ENCODE measurements at places on chromosomes 3 and 15.

DNA sequence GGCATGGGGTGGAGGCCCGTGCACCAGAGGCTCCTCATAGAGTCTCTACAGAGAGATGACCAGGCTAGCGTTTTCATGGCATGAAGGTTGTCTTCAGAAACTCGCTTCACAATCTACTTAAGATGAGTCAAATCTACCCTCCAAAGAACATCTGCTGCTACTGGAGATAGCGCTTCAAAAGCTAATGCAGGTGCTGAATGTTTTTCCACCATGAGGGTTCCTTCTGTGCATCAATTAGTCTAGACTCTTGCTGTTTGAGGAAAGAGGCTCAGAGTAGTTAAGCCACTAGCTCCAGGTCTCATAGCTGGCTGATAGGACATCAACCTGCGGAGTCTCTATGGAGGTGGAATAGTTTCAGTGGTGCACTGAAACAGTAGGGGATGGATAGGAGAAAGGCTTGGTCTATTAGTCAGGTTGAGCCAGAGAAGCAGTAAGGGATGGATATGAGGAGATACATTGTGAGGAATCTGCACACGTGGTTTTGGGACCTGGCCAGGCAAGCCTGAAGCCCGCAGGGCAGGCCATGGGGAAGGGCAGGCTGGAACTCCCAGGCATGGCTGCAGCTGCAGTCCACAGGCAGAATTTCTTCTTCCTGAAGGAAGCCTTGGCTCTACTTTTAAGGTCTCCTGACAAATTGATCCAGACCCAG is 117.5 kb downstream of the APBA2 start:
- no peak for DNase-seq

DNA sequence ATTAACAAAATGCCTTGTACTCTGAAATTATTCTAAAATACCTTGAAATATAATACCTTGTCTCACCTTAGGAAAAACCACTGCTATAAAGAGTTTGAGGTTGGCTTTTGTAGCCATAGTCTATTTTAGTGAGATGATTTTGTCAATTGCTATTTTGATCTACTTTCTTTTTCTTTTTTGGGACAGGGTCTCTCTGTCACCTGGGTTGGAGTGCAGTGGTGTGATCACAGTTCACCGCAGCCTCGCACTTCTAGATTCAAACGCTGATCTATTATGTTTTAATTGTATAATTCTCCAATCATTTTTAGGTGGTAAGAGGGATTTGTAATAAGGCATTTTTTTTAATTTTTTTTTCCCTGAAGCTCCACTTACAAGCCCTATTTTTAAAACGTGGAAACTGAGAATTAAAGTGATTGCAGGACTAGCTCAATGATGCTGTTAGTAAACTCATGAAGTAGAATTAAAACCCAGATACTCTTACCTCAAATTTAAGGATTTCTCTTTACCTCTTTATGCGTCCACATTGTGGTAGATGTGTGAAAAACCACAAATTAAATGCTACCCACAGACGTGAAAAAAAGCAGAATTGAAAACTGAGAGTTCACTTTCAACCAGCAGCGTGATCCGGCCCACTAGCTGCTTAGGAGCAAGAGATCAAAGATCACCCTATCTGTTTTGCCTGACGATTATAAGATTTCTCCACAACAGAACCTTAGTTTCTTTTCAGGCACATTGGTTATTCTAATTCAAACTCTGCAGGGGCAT is 384.2 kb downstream of the CGGBP1 start:
- no peak for DNase-seq

DNA sequence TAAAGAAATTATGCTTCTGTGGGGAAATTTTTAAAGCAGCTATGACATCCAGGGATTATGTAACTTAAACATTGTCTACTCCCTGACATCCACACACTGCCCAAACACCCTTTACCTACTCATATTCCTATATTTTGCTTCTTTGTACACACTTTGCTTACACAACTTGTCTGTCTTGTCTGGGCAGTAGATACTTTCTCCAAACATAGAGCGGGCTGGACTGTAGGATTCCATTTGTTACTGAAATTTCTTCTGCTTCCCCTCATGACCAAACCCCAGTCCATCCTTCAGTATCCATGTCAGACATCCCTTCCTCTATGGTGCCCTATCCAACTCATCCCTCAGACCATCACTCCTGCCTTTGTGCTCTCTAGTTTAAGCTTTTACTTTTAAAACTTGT is 19.9 kb downstream of the NCEH1 start:
- no peak for DNase-seq

GRCh38 chr3:127056281-127056680 is 73.4 kb downstream of the PLXNA1 start:
- no peak for DNase-seq

GRCh38 chr3:111604119-111604518 is 9.0 kb upstream of the ZBED2 start:
- DNase-seq, result no peak

GRCh38 chr3:110165753-110166152 is 828.4 kb upstream of the DPPA4 start:
- DNase-seq, result no peak

Measured in AG08395 (cell line).